Activated T-cell treated with anti-CD3 and anti-CD28 coated beads for 24 hours (primary cell): ENCODE measurements at places on chromosomes 12 and 14.

GRCh38 chr12:113815031-113815430 is 151.1 kb downstream of the RBM19 start:
- no peak for DNase-seq

GRCh38 chr12:91983935-91984334 is 161.7 kb downstream of the BTG1 start:
- no peak for DNase-seq

GRCh38 chr12:128088926-128089325 is 178.0 kb upstream of the TMEM132C start:
- no peak for DNase-seq

DNA sequence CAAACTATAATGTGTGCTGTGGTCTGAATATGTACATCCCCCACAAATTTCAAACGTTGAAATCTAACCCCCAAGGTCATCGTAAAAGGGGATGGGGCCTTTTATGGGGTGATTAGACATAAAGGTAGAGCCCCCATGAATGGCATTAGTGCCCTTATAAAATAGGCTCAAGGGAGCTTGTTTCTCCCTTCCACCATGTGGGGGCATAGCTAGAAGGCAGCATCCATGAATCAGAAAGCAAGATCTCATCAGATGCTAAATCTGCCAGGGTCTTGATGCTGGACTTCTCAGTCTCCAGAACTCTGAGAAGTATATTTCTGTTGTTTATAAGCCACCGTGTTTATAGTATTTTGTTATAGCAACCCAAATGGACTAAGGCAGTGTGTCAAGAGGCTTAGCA is 33.4 kb upstream of the IGF1 start:
- no peak for DNase-seq
